Colonic mucosa (tissue), 4 donors: ENCODE measurements at places on chromosomes 7 and 10. TPM values are rescaled to one million over a fixed set of nuclear protein-coding genes. Genes with fewer than 3 reads are reported as not detected.
A peak's percentile ranks its signal among the peaks of the same experiment; 100 is the strongest.

LRRC18 gene
- total RNA-seq: not detected

GRCh38 chr7:123725586-123726171, 23.1 kb downstream of the WASL start:
- H3K4me1 ChIP-seq: no peaks in the 10 kb centered on the region
- H3K36me3 ChIP-seq: no peaks in the 10 kb centered on the region

DNA sequence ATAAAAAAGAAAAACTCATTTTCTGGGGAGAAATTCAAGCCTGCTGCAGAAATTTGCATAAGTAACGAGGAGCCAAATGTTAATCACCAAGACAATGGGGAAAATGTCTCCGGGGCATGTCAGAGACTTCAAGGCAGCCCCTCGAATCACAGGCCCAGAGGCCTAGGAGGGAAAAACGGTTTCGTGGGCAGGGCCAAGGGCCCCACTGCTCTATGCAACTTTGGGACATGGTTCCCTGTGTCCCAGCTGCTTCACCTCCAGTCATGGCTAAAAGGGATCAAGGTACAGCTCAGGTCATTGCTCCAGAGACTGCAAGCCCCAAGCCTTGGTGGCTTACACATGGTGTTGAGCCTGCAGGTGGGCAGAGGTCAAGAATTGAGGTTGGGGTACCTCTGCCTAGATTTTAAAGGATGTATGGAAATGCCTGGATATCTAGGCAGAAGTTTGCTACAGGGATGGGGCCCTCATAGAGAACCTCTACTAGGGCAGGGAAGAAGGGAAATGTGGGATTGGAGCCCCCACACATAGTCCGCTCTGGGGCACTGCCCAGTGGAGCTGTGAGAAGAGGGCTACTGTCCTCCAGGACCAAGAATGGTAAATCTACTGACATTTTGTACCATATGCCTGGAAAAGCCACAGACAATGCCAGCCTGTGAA, 8.4 kb downstream of the MACC1 start:
- no peak for DNase-seq
- no peaks in the 10 kb centered on the region for H3K27me3 ChIP-seq
- H3K4me1 ChIP-seq: no peaks in the 10 kb centered on the region
- H3K4me3 ChIP-seq: no peak overlapping the region
- H3K36me3 ChIP-seq: no peaks in the 10 kb centered on the region

GRCh38 chr10:116469437-116469836, 41.8 kb downstream of the PNLIPRP3 start:
- no peak overlapping the region for H3K4me3 ChIP-seq
- no peaks in the 10 kb centered on the region for H3K4me1 ChIP-seq
- H3K27me3 ChIP-seq: no peaks in the 10 kb centered on the region
- no peaks in the 10 kb centered on the region for H3K36me3 ChIP-seq
- DNase-seq: no peak
- H3K27ac ChIP-seq: no peak overlapping the region

DNA sequence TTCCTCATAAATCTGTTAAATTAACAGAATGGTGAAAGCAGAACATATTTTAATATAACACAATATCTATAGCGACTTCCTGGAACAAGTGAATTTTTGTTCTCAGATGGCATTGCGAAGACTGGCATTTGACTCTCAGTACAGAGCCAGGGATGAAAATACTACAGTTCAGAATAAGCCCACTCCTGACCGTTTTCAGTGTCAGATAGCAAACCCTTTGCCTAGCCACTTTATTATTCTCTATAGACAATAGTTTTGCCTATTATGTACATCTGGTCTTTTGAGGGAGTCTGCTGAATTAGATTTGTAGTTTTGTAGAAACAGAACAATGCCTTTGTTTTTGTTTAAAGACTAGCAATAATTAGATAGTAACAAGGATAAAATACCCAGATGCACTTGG, 2.3 kb downstream of the MINPP1 start:
- H3K27me3 ChIP-seq: no peaks in the 10 kb centered on the region
- no peak for DNase-seq
- H3K27ac ChIP-seq: no peak overlapping the region
- H3K36me3 ChIP-seq: no peaks in the 10 kb centered on the region
- H3K4me1 ChIP-seq: no peaks in the 10 kb centered on the region
- H3K4me3 ChIP-seq: no peak overlapping the region

DNA sequence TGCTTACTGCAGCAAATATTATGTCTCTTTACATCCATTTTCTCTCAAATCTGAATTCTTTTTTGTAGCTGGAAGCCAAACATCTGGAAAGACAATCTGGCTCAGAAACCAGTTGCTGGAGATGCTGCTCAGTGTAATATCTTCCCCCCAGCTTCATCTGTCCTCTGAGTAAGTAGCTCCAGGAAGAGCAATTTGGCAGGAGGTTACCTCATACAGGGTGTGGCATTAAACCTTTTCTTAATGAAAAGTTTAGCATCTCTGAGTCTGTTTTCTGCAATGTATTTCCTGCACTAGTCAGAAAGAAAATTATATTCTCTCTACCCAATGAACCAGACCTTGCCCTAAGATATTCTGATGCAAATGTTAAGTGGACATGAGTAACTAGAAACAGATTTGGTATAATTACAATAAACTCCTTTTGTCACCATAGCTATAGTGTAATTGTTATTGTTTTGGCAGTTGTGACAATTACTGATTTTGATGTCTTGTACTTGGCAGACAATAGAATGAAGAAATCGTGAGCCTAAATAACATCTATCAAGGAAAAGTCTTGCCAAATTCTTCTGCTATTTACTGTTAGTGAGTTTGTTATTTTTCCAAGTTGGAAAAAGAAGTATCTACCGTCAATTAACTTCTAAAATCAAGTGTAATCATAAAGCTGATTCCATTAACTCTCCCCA, 123.3 kb downstream of the WDFY4 start:
- H3K4me1 ChIP-seq: no peaks in the 10 kb centered on the region
- no peak overlapping the region for H3K27ac ChIP-seq
- H3K36me3 ChIP-seq: no peaks in the 10 kb centered on the region
- H3K27me3 ChIP-seq: no peaks in the 10 kb centered on the region

DNA sequence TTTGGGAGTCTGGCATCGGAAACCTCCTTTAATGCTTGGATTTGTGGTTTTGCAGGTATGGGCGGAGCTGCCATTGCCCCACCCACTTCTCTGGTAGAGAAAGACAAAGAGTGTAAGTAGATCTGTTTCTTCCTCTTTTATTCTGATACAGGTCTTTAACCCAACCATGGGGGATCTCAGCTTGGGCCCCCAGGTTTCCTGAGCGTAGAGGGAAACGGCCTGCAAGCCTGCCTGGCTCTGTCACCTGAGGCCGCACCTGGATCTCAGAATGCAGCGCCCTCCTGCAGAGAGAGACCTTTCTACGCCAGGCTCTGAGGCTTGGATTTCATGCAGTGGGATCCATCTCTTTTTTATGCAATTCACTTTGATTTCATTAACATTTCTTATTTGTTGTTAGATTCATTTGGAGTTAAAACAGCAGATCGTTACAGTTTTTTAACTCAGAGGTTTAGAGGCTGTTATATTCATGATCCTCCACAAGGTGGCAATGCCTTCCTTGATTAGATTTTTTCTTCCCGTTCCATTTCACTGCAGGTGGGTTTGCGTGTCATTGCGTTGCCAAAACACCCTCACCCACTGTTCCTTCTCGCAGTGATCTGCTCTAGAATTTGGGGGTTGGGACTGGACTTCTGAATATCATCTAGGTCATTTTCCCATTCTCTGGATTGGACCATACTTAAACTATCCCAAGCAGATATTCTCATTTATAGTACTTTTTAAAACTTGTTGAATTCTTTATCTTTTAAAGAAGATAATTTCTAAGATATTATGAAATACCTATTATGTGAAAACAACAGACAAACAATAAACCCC, 20.0 kb downstream of the RBM17 start:
- no peaks in the 10 kb centered on the region for H3K27me3 ChIP-seq
- no peak overlapping the region for H3K4me3 ChIP-seq
- H3K36me3 ChIP-seq: peaks cover 15% of the 10 kb centered on the region
- H3K4me1 ChIP-seq: peaks cover 3% of the 10 kb centered on the region
- peak; percentile 35 for DNase-seq
- H3K27ac ChIP-seq: no peak overlapping the region
